K562 (cell line): ENCODE measurements at places on chromosomes 13 and 19. TPM values are rescaled to one million over a fixed set of nuclear protein-coding genes. Genes with fewer than 3 reads are reported as not detected.

Gene CD22
- total RNA-seq = 3.5 and 5.9 TPM in 2 replicates

GRCh38 chr19:43765109-43765876 lies 10.5 kb upstream of the SMG9 start:
- no peak for DNase-seq
- peak overlapping the region; percentile 76 for H3K27ac ChIP-seq
- no peaks in the 10 kb centered on the region for H3K27me3 ChIP-seq
- peaks cover 30% of the 10 kb centered on the region for H3K4me1 ChIP-seq
- H3K36me3 ChIP-seq = peaks cover 42% of the 10 kb centered on the region

Gene ZNF730
- 0.64 and 0.81 TPM in 2 replicates for total RNA-seq

- H3K4me1 ChIP-seq = no peaks in the 10 kb centered on the region
- no peaks in the 10 kb centered on the region for H3K36me3 ChIP-seq
- no peak overlapping the region for H3K27ac ChIP-seq
- H3K4me3 ChIP-seq = no peak overlapping the region
- H3K27me3 ChIP-seq = no peaks in the 10 kb centered on the region
- no peak for DNase-seq
Measured at GRCh38 chr13:71213252-71213821, 653.7 kb downstream of the DACH1 start.

Gene MCF2L
- total RNA-seq = 0.18 and 0.56 TPM in 2 replicates

DNA sequence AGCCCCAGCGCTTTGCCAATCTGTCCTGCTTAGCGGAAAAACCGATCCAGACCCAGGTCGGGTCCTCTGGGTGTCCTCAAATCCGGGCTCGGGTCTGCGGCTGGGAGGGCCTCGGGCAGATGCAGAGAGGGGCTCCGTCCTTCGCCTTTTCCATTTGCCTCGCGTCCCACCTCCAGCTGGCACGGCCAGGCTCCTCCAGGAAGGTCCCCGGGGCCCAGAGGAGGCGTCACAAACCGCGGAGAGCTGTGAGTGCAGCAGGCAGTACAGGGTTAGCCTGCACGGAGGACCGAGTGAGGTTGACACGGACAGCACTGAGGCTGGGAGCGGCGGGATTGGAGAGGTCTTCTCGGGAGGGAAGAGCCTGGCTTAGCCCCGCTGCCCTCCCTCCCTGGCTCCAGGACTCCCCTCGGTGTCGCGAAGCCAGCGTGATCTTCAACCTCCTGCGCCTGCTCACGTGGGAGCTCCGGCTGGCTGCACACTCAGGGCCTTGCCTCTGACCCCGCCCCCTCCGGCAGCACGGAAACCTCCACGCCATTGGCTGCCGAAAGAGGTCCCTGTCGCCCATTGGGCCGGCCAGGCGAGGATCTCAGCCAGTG lies 2.8 kb upstream of the IFNL2 start:
- H3K27me3 ChIP-seq = no peaks in the 10 kb centered on the region; the same call in 2 of the 3 replicates
- no peaks in the 10 kb centered on the region for H3K4me1 ChIP-seq
- no peak for DNase-seq

Gene PTGER1
- total RNA-seq = 0.29 and 0.35 TPM in 2 replicates

Gene LHB
- not detected in 2 replicates for total RNA-seq

Gene CLEC17A
- not detected in 2 replicates for total RNA-seq

DNA sequence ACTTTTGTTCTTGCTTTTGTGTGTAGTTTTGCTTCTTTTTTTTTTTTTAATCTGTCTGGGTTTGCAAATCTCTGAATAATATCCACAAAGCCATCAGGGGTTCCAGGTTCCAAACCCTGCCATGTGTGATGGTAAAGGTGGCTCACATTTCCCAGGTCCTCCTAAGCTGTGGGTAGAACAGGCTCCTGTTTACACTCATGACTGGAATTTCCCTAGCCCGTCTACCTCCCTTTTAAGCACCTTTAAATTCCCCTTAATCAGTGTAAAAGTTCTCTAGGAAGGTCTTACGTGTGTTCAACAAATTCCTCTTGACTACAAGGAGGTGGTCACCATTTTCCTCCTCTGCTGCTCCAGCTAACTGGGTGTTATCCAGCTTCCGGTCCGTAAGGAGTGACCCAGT lies 62.8 kb downstream of the EFNB2 start:
- no peaks in the 10 kb centered on the region for H3K36me3 ChIP-seq
- no peak overlapping the region for H3K4me3 ChIP-seq
- H3K27ac ChIP-seq = no peak overlapping the region
- H3K4me1 ChIP-seq = no peaks in the 10 kb centered on the region
- no peaks in the 10 kb centered on the region; the same call in 2 of the 3 replicates for H3K27me3 ChIP-seq

Gene PLPPR3
- total RNA-seq = 40.4 and 48.2 TPM in 2 replicates

Gene GJA3
- 0.02 and 0.04 TPM in 2 replicates for total RNA-seq

Gene LILRA5
- total RNA-seq = not detected in 2 replicates

GRCh38 chr19:31312009-31312676 lies 37.1 kb downstream of the TSHZ3 start:
- no peak overlapping the region for H3K27ac ChIP-seq
- no peaks in the 10 kb centered on the region for H3K4me1 ChIP-seq
- peaks cover 35% of the 10 kb centered on the region for H3K27me3 ChIP-seq

Gene ZNF284
- 0.18 and 0.24 TPM in 2 replicates for total RNA-seq

- no peaks in the 10 kb centered on the region for H3K36me3 ChIP-seq
- H3K4me3 ChIP-seq = no peak overlapping the region
- no peak for DNase-seq
- no peaks in the 10 kb centered on the region for H3K27me3 ChIP-seq
- H3K27ac ChIP-seq = no peak overlapping the region
Measured at GRCh38 chr13:40039061-40039460, 383.6 kb downstream of the COG6 start.

- H3K36me3 ChIP-seq = peaks cover 5% of the 10 kb centered on the region; the same call in 2 of the 3 replicates
- peaks cover 24% of the 10 kb centered on the region for H3K4me1 ChIP-seq
- DNase-seq = no peak
- no peak overlapping the region for H3K27ac ChIP-seq
- no peak overlapping the region for H3K4me3 ChIP-seq
Measured at GRCh38 chr19:16463341-16463990, 8.3 kb downstream of the EPS15L1 start.

Gene IFNL4
- not detected in 2 replicates for total RNA-seq

Gene RNF113B
- not detected in 2 replicates for total RNA-seq

DNA sequence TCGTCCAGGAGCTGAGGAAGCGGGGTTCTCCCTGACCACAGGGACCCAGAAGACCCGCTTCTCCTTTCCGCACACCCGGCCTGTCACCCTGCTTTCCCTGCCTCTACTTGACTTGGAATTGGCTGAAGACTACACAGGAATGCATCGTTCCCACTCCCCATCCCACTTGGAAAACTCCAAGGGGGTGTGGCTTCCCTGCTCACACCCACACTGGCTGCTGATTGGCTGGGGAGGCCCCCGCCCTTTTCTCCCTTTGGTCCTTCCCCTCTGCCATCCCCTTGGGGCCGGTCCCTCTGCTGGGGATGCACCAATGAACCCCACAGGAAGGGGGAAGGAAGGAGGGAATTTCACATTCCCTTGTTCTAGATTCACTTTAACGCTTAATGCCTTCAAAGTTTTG lies 18.9 kb downstream of the VASP start:
- peaks cover 3% of the 10 kb centered on the region; the same call in 1 of the 3 replicates for H3K4me1 ChIP-seq
- peak; percentile 76 for DNase-seq
- H3K27ac ChIP-seq = no peak overlapping the region
- H3K36me3 ChIP-seq = peaks cover 72% of the 10 kb centered on the region
- H3K27me3 ChIP-seq = no peaks in the 10 kb centered on the region
- no peak overlapping the region for H3K4me3 ChIP-seq

Gene ERFL
- total RNA-seq = 0.67 and 0.75 TPM in 2 replicates

Gene ZNF563
- total RNA-seq = 0.69 and 1.5 TPM in 2 replicates

Gene STOML3
- not detected in 2 replicates for total RNA-seq

Gene ZNF254
- 14.2 and 14.5 TPM in 2 replicates for total RNA-seq

Gene CYP4F3
- total RNA-seq = 0.16 TPM in 1 of 2 replicates, not detected in the other

Gene CIC
- 37.6 and 44.7 TPM in 2 replicates for total RNA-seq

DNA sequence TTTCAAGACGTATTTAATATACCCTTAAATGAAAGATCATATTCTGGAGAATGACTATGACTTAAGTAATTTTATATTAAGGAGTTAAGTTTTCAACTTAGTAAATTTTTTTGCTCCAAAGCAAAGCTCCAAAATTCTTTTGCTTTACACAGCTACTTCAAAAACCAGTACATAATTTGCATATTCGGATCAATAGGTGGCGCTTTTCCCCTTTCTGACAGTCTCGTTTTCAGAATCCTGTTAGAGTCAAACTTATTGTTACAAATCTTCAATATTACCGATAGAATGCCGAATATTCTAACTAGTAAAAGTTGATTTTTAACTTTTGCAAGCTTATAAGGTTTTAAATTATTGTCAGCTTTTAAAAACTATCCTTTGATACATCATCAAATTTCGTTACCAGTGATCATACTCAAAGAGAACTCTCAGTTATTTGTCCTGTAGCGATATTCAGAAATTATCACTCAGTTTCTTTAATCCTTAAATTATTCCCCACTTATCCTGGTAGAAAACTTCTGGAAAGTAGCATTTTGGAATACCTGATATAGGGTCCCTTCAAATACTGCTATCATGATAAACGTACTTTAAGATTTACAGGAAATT lies 852.7 kb upstream of the KLHL1 start:
- H3K27me3 ChIP-seq = no peaks in the 10 kb centered on the region
- no peak for DNase-seq
- no peaks in the 10 kb centered on the region for H3K4me1 ChIP-seq
- H3K27ac ChIP-seq = no peak overlapping the region
- H3K36me3 ChIP-seq = no peaks in the 10 kb centered on the region

- peaks cover 29% of the 10 kb centered on the region for H3K36me3 ChIP-seq
- peak overlapping the region; percentile 99 for H3K27ac ChIP-seq
- peak overlapping the region; percentile 77 for H3K4me3 ChIP-seq
- no peaks in the 10 kb centered on the region for H3K27me3 ChIP-seq
Measured at GRCh38 chr19:56314018-56314380, 640 bp downstream of the ZSCAN5A start.

GRCh38 chr13:25881971-25882451 lies 169.8 kb downstream of the SHISA2 start:
- no peak for DNase-seq
- H3K27me3 ChIP-seq = no peaks in the 10 kb centered on the region
- H3K36me3 ChIP-seq = no peaks in the 10 kb centered on the region
- no peaks in the 10 kb centered on the region for H3K4me1 ChIP-seq
- no peak overlapping the region for H3K27ac ChIP-seq

Gene IGFL3
- not detected in 2 replicates for total RNA-seq

GRCh38 chr13:83048419-83048818 lies 833.9 kb downstream of the SLITRK1 start:
- H3K27ac ChIP-seq = no peak overlapping the region
- H3K4me3 ChIP-seq = no peak overlapping the region
- no peaks in the 10 kb centered on the region for H3K4me1 ChIP-seq
- H3K27me3 ChIP-seq = no peaks in the 10 kb centered on the region
- no peaks in the 10 kb centered on the region; the same call in 2 of the 3 replicates for H3K36me3 ChIP-seq

Gene CGB3
- not detected in 2 replicates for total RNA-seq

- peaks cover 4% of the 10 kb centered on the region; the same call in 2 of the 3 replicates for H3K4me1 ChIP-seq
- peaks cover 32% of the 10 kb centered on the region; the same call in 1 of the 3 replicates for H3K36me3 ChIP-seq
- no peak overlapping the region for H3K4me3 ChIP-seq
- no peaks in the 10 kb centered on the region for H3K27me3 ChIP-seq
Measured at GRCh38 chr19:58453743-58454142, 2.3 kb downstream of the ZNF324B start.

- no peaks in the 10 kb centered on the region for H3K27me3 ChIP-seq
- H3K4me1 ChIP-seq = no peaks in the 10 kb centered on the region
- no peak overlapping the region for H3K27ac ChIP-seq
- no peaks in the 10 kb centered on the region for H3K36me3 ChIP-seq
- no peak overlapping the region for H3K4me3 ChIP-seq
- no peak for DNase-seq
Measured at GRCh38 chr13:108195146-108195545, 20.2 kb downstream of the LIG4 start.

Gene CYP2F1
- 0.38 TPM in 1 of 2 replicates, not detected in the other for total RNA-seq

- no peak for DNase-seq
- no peak overlapping the region for H3K27ac ChIP-seq
- H3K4me1 ChIP-seq = no peaks in the 10 kb centered on the region; the same call in 1 of the 2 replicates
- H3K36me3 ChIP-seq = no peaks in the 10 kb centered on the region
Measured at GRCh38 chr13:45051315-45051714, 62.0 kb downstream of the GPALPP1 start.

- no peaks in the 10 kb centered on the region for H3K36me3 ChIP-seq
- H3K4me1 ChIP-seq = peaks cover 3% of the 10 kb centered on the region; the same call in 1 of the 2 replicates
- no peaks in the 10 kb centered on the region for H3K27me3 ChIP-seq
- DNase-seq = no peak
- H3K4me3 ChIP-seq = no peak overlapping the region
Measured at GRCh38 chr13:75220238-75220542, 261.8 kb downstream of the TBC1D4 start.

Gene LENG1
- total RNA-seq = 4.7 and 5.5 TPM in 2 replicates

DNA sequence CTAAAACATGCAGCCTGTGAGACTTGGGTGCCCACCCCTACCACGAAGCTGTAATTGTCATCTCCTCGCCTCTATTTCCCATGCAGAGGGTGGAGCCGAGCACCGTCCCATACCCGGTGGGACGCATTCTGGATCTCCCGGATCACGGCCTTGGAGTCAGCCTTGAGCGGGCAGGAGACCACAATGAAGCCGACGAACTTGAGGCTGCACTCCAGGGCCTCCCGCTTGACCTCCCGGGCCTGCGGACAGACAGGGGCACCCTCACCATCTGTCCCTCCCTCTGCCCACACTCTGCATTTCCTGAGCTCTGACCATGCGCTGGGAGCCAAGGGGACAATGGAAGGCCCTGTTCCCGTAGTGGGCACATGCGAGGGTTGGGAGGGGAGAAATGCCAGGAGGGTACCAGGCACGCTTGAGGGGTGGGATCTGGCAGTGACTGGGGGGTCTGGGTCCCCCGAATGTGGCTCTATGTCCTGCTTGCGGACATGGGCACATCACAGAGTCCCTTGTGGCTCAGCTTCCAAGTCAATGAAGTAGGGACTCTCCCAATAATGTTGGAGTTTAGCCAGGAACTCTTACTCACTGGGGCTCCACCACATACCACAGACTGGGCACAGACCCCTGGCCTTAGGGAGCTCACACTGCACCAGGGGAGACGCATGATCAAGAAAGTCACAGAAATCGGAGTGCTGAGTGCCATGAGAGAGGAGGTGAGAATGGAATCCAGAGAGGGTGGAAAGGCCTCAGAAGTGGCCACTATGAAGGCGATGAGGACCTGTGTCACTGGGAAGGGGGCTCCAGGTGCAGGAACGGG lies 9.2 kb upstream of the GMIP start:
- no peaks in the 10 kb centered on the region for H3K27me3 ChIP-seq
- no peak for DNase-seq
- H3K36me3 ChIP-seq = peaks cover 94% of the 10 kb centered on the region; the same call in 2 of the 3 replicates
- H3K4me1 ChIP-seq = peaks cover 4% of the 10 kb centered on the region; the same call in 1 of the 2 replicates

Gene TMEM150B
- 1.2 and 1.4 TPM in 2 replicates for total RNA-seq

Gene NLRP11
- 0.07 and 0.16 TPM in 2 replicates for total RNA-seq

Gene PLIN5
- 1.3 TPM in 2 replicates for total RNA-seq

DNA sequence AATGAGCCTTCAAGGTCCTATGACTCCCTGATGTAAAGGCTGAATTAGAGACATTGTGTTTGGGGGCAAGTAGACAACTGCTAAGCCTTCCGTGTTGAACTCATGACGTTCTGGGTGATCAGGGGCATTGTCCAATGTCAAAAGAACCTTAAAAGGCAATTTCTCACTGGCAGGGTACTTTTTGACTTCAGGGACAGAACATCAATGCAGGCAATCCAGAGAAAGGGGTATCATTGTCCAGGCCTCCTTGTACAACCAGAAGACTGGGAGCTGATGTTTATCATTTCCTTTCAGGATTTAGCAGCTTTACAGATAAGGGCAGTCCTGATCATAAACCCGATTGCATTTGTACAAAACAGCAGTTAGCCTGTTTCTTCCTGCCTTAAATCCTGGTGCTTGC lies 25.0 kb upstream of the SMAD9 start:
- H3K27me3 ChIP-seq = no peaks in the 10 kb centered on the region
- peaks cover 8% of the 10 kb centered on the region; the same call in 1 of the 3 replicates for H3K36me3 ChIP-seq
- H3K27ac ChIP-seq = no peak overlapping the region
- no peaks in the 10 kb centered on the region for H3K4me1 ChIP-seq
- DNase-seq = no peak

- no peaks in the 10 kb centered on the region; the same call in 2 of the 3 replicates for H3K27me3 ChIP-seq
- no peaks in the 10 kb centered on the region for H3K36me3 ChIP-seq
- H3K4me1 ChIP-seq = no peaks in the 10 kb centered on the region
- H3K27ac ChIP-seq = no peak overlapping the region
- no peak for DNase-seq
Measured at GRCh38 chr13:29065142-29065541, 245.0 kb downstream of the MTUS2 start.
